ENCODE measurements at places on chromosomes 2 and 18. TPM values are rescaled to one million over a fixed set of nuclear protein-coding genes. Genes with fewer than 3 reads are reported as not detected.

Gene FASTKD2
- 21.8 TPM for total RNA-seq

Gene STPG4
- total RNA-seq, result 0.43 TPM

Gene IGFBP5
- total RNA-seq, result 40.0 TPM

Gene SERPINB13
- total RNA-seq, result not detected

Gene CRYGC
- not detected for total RNA-seq

Gene DCDC2C
- not detected for total RNA-seq

Gene SIGLEC15
- total RNA-seq, result 0.21 TPM

Gene OTOS
- not detected for total RNA-seq

Gene FAM124B
- total RNA-seq, result 0.55 TPM

Gene FEV
- total RNA-seq, result 3.9 TPM

DNA sequence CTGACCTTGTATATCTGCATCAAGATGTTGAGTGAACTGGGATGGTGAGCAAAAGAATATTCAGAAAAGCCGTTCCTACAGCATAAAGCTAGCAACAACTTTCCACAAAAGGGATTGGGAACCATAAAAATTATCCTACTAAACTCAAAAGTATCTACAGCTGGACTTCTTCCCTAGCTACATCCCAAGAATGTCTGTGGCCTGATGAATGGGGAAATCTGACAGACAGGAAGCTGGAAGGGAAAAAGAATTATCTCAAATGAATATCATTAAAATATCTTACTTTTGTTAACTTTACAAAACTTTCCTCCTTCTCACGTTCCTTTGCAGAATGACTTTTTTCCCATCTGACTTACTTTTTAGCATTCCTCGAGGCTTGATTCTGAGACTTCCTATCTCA lies 150.9 kb downstream of the PDE11A start:
- no peak for DNase-seq

DNA sequence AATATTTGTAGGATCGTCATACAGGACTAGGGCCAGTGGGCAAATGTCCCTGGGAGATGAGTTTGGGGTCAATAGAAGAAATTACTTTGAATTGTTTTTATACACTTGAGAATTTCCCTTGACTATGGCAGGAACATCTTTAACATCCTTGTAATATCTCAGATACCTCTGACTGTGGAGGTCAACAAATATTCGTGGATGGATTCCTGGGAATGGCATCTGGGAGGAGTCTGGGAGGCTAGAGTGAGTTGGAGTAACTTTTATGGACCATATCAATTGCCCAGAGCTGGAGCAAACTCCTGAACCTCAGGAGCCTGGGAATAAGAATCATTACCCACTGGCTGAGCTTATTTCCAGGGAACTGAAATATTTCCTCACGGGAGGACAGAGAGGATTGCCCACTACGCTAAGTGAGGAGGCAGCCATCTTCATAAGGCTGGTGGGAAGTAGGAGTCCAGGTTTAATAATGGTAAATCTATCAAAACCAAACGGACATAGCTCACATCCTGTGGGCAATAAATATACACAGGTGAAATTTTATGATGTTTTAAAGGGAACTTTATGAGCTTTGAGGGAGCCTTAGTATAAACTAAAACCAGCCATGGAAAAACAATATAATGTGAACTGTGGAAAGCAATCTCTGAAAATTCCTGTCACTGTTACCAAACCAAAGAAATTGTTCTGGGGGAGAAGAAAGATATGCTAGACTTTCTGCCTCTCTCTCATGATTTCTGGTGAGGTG lies 44.4 kb upstream of the LCLAT1 start:
- no peak for DNase-seq

GRCh38 chr2:233602076-233602475 lies 15.4 kb upstream of the UGT1A8 start:
- DNase-seq, result no peak

DNA sequence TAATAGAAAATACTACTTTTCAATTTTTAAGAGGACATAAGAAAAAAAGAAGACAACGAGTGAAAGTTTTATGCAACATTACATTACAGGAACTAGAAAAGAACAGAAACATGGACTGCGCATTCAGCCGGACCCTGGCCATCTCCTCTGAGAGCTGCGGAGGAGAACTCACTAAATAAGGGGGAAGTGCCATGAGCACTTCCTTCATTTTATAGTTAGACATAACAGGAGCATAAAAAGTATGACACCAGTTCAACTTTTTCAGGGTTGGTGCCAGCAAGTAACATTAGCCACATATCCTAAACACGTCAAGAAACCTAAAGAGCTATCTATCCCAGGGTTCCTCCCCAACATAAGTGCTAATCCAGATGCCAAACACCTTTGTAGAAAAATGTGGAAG lies 78.0 kb upstream of the SERTAD2 start:
- DNase-seq, result no peak

DNA sequence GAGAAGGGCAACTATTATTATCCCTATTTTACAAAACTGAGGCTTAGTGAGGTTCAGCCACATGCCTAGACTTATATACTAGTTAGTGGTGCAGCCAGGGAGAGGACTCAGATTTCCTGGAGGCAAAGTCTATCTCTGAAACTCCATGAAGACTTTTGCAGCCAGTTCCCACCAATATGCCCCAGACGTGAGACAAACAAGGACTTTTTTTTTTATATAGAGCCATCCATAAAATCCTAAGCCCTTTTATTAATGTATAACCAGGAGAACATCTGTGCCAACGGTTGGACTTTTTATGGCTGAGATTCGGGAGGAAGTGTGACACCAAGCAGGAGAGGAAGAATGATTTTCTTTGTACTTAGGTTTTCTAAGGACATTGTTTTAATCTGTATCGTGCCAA lies 29.9 kb downstream of the LIPG start:
- peak; percentile 59 for DNase-seq

DNA sequence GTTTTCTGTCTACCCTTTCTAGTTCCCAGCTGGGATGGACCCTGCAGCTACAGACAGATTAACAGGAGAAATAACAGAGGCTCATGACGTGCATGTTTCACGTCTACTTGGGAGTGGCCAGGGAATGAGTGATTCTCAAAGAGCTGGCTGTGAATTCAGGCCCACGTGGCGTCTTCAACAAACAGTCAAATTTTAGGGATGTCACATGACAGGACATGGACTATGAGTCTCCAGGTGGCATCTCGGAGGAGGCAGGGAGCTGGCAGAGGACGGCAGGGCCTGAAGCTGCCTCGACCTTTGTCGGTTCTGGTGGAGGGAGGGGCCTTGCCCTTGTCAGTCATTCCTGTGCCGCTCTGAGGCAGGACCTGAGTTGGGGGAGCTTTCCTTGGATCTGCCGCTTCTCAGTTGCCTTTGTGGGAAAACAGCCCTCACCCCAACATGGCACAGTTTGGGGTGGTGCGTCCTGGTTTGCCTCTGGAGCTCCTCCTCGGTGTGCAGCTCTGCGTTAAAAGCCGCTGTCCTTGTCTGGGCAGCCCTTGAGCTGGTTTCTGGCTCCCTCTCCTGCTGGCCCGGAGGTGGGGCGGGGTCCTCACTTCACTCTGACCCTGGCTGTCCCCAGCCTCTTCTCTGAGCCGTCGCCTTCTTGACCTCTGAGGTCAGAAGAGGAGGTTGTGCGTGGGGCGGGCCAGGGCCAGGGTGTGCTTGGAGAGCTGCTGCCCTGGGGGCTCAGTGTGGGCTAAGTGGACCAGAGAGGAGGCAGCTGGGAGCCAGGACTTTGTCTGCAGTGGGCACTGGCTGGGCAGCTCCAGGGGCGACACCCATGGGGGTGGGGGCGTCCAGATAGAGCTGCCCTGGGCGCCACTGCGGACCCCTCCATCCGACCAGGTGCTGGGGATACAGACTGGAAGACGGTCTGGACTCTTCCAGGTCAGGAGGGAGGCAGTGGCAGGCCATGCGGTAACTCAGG lies 12.1 kb upstream of the GAL3ST2 start:
- DNase-seq, result no peak

GRCh38 chr2:101147971-101148370 lies 3.2 kb downstream of the TBC1D8 start:
- no peak for DNase-seq

GRCh38 chr2:56170504-56170903 lies 13.3 kb upstream of the CCDC85A start:
- DNase-seq, result no peak

DNA sequence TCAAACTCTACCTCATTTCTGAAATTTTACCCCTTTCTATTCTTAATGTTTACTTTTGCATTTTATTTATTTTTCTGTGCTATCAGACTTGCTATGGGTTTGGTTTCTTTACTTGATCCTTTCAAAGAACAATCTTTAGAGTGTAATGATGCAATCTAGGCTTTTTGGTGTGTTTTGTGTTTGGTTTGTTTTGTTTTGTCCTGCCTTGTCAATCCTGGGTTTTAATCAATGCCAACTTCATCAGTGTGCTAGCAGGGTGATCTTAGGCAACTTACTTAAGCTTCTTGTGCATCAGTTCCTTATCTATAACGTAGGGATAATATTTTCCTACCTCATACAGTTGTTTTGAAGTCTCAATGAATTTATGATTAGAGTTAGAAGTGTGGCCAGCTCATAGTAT lies 350.4 kb downstream of the NR4A2 start:
- DNase-seq, result no peak

DNA sequence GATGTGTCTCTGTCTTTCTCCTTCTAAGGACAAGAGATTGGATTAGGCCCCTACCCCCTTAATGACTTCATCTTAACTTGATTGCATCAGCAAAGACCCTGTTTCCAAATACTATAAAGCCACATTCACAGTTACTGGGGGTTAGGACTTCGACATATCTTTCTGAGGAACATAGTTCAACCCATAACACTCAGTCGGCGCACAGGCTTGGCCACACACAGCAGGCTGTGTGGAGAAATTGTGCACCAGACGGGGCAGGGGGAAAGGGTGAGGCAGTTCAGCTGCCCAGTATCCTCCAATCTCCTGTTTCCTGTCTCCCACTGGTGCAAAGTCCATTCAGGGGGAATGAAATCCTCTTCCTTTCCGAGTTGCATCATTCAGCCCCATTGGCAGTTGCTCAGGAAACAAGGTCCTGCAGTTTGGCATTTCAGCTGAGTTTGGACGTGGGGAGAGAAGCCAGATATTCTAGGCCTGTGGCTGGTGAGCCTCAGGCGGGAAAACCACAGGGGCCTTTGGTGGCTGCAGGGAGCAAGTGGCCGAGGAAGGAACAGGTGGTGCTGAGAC lies 9.4 kb upstream of the RAPGEF4 start:
- no peak for DNase-seq

DNA sequence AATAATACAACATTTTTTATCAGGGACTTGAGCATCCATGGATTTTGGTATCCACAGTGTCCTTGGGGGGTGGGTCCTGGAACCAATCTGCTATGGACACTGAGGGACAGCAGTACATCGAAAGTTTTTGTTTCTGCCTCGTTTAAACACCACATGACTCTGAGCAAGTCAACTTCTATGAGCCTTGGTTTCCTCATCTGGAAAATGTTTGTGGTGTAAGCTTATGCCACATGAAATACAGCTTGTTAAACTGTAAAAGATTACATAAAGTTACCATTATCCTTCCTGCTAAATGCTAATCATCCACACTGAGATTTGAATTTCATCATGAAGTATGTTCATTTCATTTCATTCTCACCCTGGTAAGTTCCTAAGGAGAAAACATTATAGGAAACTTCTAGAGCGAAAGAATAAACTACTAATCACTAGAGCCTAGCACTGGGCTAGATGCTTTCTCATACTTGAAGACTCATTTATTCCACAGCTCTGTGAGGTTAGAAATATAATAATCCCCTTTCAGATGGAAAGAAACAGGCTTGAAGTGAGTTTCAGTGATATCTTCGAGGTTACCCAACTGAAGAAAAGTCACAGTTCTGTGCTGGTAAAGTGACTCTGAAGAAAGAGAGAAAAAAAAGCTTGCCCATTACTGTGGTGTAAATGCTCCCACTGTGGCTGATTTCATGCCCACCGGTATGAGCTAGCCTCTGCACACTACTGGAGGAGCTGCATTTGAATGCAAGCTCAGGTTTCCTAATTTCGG lies 29.2 kb downstream of the MCFD2 start:
- no peak for DNase-seq

DNA sequence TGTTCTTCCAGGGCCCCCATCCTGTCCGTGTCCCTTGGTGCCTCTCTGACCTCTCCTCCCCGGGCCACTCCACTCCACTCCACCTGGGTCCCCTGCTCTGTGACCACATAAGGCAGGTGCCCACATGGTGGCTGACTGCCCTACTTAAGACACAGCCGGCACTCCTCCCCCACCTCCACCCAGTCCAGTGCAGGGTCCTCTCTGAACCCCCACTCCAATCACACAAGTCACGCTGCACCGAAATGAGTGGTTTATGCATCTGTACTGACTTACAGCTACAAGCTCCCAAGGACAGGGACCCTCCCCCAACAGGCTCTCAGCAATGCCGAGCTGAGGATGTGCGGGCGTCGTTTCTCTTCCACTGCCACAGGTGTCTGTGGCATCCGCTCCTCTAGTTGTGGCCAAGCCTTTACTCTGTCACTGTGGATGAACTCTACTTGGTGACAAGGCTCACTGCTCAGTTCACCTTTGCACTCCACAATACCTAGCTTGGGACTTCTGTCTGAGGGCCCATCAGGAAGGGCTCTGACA lies 48.3 kb downstream of the TFCP2L1 start:
- DNase-seq, result no peak

DNA sequence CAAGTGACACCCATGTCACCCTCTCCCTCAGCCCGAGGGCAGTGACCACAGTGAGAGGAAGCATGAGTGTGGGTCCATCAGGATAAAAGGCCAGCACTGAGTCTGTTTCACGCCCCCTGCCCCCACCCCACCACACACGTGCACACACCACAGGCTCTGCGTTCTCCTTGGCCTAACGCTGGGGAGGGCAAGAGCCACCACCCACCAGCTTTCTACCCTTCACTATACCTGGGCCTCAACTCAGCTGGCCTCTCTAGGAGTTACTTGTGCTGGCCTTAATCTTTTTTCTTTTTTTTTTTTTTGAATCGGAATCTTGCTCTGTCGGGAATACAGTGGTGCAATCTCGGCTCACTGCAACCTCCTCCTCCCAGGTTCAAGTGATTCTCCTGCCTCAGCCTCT lies 140.5 kb downstream of the ZFP36L2 start:
- no peak for DNase-seq

DNA sequence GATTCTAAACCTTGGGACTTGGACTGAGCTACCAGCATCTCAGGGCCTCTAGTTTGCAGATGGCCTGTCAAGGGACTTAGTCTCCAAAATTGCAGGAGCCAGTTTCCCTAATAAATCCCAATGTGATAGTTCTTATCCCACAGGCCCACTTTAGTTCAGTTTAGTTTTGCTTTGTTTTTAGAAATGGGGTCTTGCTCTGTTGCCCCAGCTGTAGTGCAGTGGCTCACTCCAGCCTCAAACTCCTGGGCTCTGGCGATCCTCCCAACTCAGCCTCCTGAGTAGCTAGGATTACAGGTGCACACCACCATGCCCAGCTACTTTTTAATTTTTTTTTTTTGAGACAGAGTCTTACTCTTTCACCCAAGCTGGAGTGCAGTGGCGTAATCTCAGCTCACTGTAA lies 2.6 kb upstream of the SF3B1 start:
- DNase-seq, result no peak

GRCh38 chr2:207525296-207525695 lies 4.5 kb upstream of the CREB1 start:
- no peak for DNase-seq

DNA sequence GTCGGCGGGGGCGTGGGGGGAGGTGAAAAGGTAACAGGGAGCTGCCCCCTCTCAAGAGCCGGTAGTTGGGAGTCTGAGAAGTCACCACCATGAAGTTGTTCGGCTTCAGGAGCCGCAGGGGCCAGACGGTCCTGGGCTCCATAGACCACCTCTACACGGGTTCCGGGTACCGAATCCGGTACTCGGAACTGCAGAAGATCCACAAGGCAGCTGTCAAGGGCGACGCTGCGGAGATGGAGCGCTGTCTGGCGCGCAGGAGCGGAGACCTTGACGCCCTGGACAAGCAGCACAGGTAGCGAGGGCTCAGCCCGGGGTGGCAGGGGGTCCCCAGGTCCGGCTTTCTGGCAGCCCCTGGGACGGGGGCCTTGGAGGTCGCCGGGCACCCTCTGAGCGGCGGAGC lies 47.1 kb upstream of the ZNF519 start:
- DNase-seq, result no peak
